ENCODE measurements at places on chromosomes 2 and 18.

GRCh38 chr2:11330457-11331142 lies 13.8 kb downstream of the ROCK2 start:
- DNase-seq = no peak

GRCh38 chr2:237663517-237664110 lies 36.2 kb downstream of the LRRFIP1 start:
- DNase-seq = no peak

DNA sequence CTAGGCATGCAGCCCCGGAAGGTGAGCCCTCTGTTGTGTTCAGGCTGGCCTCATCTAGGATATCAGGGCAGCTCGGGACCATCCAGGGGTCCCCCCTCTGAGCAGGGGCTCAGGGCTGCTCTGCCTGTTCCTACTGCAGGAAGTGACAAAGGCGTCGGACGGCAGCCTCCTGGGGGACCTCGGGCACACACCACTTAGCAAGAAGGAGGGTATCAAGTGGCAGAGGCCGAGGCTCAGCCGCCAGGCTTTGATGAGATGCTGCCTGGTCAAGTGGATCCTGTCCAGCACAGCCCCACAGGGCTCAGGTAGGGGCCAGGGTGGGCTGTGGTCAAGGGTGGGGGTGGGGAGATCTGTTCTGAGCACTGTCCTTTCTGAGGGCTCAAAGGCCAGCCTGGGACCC lies 13.1 kb downstream of the KCNIP3 start:
- DNase-seq = no peak

DNA sequence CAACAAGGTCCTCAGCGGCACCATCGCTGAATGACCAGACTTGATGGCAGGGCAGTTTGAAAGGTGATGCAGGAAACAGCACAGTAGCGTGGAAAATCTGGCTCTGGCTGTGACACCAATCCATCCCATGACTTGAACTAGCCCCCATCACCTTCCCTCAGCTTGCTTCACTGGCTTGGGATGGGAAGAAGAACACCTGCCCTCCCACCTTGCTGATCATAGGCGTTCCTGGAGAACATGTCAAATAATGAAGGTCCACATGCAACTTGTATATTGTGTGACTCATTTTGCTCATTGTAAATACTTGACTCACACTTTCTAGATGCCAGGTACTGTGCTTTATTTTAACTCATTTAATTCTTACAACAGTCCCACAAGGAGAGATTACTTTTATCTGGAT lies 292.4 kb upstream of the SPRED2 start:
- DNase-seq = no peak

GRCh38 chr18:56402872-56403516 lies 235.4 kb downstream of the TXNL1 start:
- no peak for DNase-seq

- DNase-seq = no peak
Measured at GRCh38 chr2:26196683-26197418, 24.0 kb downstream of the GAREM2 start.

GRCh38 chr2:162318328-162319180 lies at the start of gene IFIH1:
Gene IFIH1, minus strand, starts transcription at chr2:162318684. Its CDS starts 377 bp downstream, at chr2:162318307.
- DNase-seq = peak; percentile 82

- DNase-seq = no peak
Measured at GRCh38 chr2:24723665-24724064, 69.5 kb downstream of the PTRHD1 start.

GRCh38 chr2:109378682-109379081 lies 235.1 kb downstream of the SEPTIN10 start:
- DNase-seq = no peak

DNA sequence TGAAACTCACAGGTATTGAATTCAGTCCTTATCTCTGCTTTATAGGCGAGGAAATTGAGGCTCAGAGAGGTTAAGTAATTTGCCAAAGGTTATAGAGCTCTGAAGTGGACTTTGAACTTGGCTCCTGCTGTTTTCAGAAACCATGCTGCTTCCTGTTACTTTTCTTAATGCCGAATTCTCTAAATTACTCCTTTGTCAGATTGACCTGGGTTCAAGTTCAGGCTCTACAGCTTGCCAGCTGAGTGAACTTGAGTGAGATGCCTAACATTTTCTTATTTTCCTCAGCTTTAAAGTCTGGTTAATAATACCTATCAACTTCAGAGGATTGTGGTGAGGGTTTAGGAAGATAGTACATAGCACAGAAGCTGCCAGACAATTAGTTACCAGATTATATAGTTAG lies 3.4 kb downstream of the ASAP2 start:
- no peak for DNase-seq

- no peak for DNase-seq
Measured at GRCh38 chr2:238381341-238382115, 45.2 kb upstream of the ASB1 start.

GRCh38 chr2:76861708-76862107 lies 660.5 kb downstream of the LRRTM4 start:
- DNase-seq = no peak

DNA sequence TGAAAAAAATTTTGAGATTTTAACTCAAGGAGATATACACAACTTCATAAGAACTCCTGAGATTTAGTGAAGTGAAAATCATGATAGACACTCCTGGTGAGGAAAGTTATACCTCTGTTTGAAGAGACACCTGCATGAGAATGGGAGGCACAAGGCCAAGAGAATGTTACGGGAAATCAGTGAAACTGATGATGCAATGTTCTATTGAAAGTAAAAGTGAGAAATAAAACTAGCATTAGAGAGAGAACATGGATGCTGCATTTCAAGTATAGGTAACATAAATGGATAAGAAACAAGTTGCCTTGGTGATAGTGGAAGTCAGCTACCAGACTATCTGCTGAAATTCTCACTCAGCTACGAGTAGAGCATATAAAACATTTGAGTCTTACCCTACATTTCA lies 562.1 kb upstream of the FANCL start:
- no peak for DNase-seq

- no peak for DNase-seq
Measured at GRCh38 chr2:42999391-42999841, 207.0 kb upstream of the HAAO start.

DNA sequence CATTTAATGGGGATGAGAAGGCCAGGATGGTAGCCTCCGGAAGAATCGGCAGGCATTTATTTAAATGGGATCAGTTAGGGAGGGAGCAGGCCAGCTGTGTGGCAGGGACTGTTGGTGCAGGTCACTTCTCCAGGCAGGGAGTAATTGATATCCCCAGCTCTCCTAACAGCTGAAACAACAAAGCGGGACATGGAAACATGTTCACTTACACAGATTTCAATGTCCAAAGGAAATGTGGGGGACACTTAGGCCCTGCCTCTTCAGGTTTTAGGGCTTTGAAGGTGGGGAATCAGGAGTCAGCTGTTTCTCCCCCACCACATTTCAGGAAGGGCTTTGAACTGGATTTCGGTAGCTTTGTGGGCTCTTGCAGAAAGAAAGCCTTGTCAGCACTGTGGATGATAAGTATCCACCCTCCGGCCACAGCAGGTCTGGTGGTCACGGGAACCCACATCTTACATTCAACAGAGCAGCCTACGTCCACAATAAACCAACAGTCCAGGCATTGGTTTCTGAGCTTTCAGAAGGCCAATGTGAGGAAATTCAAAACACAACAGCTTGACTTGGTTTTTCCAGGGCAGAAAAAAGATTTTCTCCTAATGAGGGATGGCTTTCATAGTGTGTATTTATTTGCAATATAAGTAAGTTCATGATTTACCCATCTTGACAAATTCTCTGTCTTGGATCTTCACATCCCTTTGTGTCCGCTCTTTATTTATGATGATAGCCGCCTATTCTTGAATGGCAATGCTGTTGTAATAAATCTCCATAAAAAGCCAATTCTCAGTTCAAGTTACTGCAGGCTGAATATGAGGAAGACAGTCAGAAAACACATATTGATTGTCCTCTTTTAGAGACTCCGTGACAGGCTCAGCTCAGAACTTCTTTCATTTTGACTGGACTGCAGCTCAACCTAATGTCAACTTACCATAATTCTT lies 96.6 kb upstream of the NRP2 start:
- no peak for DNase-seq

DNA sequence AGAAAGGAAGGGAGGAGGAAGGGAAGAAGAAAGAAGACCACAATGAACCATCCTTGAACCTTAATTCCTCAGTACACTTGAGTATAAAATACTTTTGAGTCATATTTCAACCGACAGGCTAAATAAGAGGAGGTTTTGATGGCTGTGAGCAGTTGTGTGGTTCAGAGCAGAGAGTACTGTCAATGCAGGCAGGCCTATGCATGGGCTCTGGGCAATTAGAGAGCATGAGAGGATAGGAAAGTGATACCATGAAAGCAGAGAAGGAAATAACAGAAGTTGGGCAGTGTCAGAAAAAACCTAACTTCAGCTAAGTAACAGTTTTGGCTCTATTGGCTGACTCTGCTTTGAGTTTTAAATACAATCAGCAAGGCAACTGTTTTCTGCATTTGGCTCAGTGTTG lies 123.6 kb upstream of the STK17B start:
- DNase-seq = no peak

GRCh38 chr2:109467701-109468100 lies 146.1 kb downstream of the SEPTIN10 start:
- no peak for DNase-seq

- no peak for DNase-seq
Measured at GRCh38 chr18:38900445-38900844, 1334.8 kb upstream of the CELF4 start.

DNA sequence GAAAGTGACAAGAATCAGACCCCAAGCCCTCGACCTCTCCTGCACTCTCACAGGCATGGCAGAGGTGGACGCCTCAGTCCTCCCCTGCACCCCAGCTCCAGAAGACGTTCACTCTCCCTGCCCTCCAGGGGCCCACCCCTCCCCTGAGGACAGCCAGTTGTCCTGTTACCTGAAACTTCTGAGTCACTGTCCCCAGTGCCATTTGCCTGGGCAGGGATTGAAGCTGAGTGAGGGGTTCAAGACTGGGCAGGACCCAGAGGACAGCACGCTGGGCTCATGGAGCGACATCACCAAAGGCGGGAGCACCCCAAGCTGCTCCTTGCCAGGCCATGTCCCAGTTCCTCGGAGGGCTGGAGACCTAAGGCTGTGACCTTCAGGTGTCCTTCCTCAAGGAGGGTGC lies 34.2 kb upstream of the COL6A3 start:
- no peak for DNase-seq

DNA sequence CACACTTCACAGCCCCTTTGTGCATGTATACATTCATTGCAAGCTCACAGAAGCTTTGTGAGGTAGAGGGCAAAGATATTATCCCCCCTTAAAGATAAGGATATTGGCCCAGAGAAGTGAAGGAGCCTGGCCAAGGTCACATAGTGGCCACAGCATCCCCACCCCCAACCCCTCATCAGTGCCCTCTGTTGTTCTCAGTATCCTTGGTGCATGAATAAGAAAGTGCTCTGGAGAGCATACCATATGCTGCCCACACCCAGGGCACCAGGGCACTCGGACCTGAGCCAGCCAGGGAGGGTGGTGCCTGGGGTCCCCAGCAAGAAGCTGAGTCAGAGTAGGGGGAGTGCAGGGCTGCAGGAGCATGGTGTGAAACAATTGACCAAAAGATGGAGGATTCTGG lies 3.3 kb downstream of the DYSF start:
- DNase-seq = no peak

GRCh38 chr2:60839126-60839813 lies 42.1 kb upstream of the REL start:
- no peak for DNase-seq

DNA sequence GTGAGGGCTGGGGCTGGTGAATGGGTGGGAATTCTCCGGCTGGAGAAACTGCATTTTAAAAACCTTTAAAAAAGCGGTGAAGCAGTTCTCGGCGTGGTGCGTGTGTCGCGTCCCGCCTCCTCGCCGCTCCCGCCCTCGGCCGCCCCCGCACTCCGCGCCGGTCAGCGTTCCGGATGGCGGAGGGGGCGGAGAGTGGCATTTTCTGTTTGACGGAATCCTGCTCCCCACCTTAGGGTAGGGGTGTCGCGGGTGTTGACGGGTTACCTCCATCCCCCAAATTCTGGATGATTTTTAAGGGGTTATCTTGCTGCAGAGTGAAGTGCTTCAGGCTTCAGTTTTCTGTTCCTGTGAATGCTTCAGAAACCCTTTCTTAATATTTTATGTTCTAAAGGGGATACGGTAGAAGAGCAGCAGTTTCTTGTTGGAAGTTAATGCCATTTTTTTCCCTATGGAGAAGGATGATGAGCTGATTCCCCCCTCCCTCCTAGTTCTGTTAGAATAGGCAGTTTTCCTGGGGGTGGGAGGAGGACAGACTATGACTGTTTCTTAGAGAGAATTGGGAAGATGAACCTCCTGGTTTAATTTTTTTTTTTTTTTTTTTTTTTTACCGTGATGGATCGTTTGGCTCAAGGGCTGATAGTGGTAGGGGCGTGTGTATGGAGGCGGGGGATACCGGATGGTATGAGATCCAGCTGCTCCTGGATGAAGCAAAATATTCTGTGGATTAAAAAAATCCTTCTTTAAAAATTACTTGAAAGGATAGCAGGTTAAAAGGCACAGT lies 756 bp downstream of the ABI2 start:
- DNase-seq = peak; percentile 75

- DNase-seq = no peak
Measured at GRCh38 chr2:42463570-42463969, 30.2 kb downstream of the KCNG3 start.

GRCh38 chr2:222613715-222614331 lies 42.1 kb downstream of the FARSB start:
- no peak for DNase-seq

GRCh38 chr2:119225105-119225865 lies 1.7 kb downstream of the STEAP3 start:
- DNase-seq = no peak

DNA sequence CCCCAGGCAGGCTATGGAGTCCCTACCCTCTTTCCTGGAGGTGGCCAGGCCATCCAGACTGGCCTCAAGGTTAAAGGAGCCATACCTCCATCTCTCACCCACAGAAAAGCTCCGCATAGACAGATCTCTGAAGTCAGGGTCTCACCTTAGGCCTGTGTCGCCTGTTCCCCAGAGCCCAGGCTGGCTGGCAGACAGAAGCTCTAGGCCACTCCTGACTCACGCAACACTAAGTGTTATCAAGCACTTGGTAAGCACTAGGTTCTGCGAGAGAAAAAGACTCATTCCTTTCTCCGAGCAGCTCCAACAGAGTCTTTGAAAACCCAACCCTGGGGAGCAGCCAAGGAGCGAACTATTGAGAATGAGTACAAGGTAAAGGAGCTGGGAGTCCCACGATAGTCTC lies 6.1 kb downstream of the SMAD7 start:
- no peak for DNase-seq

DNA sequence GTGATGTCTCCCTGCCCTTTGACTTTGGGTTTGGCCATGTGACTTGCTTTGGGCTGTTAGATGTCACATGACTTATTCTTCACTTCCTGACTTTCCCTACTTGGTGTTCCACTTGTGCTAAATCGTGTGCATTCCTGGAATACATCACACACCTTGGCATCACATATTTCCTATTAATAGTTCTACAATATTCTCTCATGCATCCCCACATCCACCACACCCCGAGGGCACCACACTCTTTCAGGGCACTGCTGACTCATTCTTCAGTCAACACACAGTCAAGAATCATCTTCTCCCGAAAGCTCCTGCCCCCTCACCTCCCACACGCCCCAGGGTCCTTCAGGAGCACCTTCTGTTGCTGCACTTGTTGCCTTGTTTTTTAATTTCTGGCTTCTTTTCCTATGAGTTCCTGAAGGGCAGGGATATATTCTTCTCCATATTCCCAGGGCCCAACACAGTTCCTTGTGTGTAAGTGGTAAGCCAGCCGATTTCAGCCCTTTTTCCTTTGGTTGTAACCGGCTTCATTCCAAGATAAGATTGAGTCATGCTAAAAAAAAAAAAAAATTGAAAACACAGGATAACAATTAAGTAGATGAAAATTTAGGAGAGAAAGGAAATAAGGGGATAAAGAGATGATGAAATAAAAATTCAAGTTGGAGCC lies 341.4 kb downstream of the SLC4A3 start:
- no peak for DNase-seq
